Hepatic stellate cell (primary cell): ENCODE measurements at places on chromosomes 13 and 19.

DNA sequence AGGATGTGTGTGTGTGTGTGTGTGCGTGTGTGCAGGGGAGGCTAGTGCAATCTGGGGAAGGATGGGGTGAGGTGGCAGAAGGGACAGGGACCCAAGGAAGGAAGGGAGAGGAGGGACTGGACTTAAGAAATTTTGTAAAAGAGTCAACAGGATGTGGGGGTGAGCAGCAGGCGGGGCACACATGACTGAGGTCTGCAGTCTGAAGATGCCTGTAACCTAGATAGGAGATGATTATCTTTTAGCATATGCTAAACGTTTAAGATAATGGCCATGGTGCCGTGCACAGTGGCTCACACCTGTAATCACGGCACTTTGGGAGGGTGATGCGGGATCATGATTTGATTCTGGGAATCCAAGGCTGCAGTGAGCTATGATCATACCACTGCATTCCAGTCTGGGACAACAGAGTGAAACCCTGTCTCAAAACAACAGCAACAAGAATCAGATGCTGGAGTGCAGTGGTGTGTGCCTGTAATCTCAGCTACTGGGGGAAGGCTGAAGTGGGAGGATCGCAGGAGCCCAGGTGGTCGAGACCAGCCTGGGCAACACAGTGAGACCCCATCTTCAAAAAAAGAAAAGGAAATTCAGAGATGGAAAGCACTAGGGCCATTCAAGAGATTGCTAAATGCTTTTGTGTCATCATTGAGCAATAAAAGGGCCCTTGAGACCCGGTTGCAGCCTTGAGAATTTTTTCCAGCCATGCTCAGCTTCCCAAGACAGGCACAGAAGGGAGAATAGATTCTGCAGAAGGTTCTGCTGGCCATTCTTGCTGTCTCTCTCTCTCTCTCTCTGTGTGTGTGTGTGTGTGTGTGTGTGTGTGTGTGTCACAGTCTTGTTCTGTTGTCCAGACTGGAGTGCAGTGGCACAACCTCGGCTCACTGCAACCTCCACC lies 3.8 kb upstream of the ZNF414 start:
- no peak for DNase-seq

GRCh38 chr19:50817941-50818858 lies 5.4 kb downstream of the KLK1 start:
- peak; percentile 60 for DNase-seq

DNA sequence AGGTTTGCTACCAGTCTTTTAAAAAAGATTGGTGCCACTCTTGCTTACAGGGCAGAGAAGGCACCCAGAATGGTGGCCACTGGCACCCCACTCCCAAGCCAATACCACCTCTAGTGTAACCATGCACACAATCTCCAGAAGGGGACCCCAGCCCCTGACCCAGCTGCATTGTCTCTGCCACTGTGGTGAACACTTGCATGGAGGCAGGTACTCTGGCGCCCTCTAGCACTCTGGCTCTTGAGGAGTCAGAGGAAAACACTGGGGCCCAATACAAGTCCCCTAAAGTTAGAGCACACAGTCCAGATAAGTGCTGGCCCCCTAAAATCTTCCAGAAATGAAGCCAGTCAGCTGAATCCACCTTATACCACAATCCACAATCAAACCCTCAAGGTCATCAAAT lies 6.0 kb downstream of the ERVV-1 start:
- no peak for DNase-seq

- no peak for DNase-seq
Observed at GRCh38 chr19:47111006-47111621, 2.5 kb downstream of the ZC3H4 start.

- no peak for DNase-seq
Observed at GRCh38 chr19:55308281-55308680, 16.9 kb downstream of the TMEM150B start.

GRCh38 chr13:28529836-28530235 lies 34.9 kb upstream of the FLT1 start:
- no peak for DNase-seq

- no peak for DNase-seq
Observed at GRCh38 chr13:81664872-81665271, 1323.9 kb upstream of the SPRY2 start.

- DNase-seq: no peak
Observed at GRCh38 chr13:61531383-61532065, 115.9 kb upstream of the PCDH20 start.

- no peak for DNase-seq
Observed at GRCh38 chr13:39684531-39685137, 29.2 kb downstream of the COG6 start.

DNA sequence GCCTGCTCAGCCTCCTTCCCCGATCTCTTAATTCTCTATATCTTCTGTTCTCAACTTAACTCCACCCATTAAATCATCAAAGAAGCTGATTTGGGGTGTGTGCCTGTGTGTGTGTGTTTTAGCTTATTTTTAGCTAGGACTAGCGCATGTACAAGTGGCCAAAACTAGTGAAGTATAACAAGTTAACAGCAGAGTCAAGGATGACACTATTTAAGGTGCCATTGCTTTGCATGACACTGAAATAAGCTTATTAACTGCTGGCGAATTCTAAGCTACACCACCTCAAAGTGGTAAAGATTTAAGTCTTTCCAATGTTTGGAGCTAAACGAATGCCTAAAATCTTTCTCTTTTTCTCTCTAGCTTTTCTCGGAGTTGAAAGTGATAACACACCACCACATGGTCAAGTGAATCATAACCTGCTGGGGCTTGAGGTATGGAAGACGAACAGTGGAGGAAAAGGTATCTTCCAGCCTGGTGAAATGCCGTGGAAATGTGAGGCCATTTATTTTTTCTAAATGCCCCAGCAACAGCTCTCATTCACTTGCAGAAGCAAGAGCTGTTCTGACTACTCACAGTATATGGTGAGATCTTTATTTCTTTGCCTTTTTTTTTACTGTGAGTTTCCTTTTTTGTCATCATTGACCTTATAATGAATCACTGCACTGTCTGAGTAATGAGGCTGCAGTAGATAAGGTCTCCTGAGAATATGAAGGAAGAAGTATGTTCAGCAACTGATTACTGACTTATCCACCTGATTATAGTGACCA lies 570.3 kb downstream of the PCDH9 start:
- DNase-seq: peak; percentile 21

DNA sequence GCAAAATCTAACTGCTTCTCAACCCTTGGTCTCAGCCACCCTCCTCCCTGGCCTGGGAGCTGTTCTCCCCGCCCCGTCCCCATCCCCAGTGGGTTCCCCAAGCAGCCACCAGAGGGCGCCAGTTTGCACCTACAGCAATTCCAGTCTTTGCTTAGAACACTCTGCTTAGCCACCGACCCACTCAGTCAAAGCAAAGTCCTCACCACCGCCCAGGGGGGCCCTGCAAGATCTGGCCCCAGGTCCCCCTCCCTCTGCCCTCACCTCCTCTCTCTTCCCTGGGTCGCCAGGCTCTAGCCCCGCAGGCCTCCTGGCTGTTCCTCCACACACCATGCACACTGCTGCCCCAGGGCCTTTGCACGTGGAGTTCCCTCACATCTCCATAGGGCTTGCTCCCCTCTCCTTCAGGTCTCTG lies 12.4 kb downstream of the TMEM143 start:
- peak; percentile 77 for DNase-seq

DNA sequence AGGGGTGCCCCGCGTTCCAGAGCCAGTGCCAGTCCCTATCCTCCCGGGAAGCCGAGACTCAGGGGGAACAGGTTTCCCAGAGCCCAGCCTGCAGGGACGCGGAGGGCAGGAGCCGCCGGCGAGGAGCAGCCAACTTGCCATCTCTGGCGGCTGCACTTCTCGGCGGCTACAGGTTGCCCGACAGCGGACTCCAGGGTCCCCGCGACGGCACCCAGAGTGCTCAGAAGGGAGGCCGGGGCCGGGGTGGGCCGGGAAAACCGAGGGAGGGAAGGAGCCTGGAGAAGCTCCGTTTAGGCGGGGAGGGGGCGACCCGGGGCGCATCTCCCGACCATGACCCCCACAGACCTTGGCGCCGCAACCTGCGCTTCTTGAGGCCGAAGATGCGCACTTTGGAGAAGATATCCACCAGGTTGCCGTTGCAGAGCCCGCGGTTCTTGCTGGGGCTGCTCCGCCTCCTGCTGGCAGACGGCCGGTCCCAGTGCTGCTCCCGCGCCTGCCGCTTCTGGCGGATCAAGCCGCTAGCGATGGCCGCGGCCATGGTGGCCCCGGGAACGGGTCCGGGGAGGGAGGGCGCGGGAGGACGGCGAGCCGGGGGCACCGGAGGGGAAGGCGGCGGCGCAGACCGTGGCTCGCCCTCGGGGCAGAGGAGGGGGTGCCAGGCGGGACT lies 463.8 kb downstream of the ITGBL1 start:
- peak; percentile 32 for DNase-seq

GRCh38 chr19:31717269-31717923 lies 368.2 kb upstream of the TSHZ3 start:
- DNase-seq: no peak

DNA sequence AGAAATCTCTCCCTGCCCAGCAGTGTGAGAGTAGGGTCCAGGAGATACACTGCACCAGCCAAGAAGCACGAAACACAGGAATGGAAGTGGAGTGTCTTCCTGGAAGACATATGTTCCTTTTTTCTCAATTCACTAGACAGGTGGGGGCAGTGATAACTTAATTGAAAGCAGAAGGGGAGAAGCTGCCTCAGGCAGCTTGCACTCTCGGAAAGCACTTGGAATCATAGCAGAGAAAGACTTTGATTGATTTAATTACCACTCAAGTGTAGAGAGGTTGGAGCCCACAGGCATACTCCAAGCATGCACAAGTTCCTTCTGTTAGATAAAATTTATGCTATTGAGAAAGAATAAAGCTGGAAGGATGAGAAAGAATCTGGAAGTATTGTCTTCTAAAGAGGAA lies 249.4 kb downstream of the SLITRK6 start:
- DNase-seq: no peak

- DNase-seq: no peak
Observed at GRCh38 chr13:81568824-81569223, 1227.9 kb upstream of the SPRY2 start.

GRCh38 chr19:13913352-13913751 lies 7.4 kb downstream of the CC2D1A start:
- DNase-seq: no peak

- DNase-seq: no peak
Observed at GRCh38 chr19:40704491-40705361, 12.0 kb downstream of the COQ8B start.

- peak; percentile 56 for DNase-seq
Observed at GRCh38 chr13:97879646-97880310, 73.7 kb upstream of the IPO5 start.

- DNase-seq: no peak
Observed at GRCh38 chr13:112454648-112455334, 78.6 kb downstream of the SPACA7 start.

DNA sequence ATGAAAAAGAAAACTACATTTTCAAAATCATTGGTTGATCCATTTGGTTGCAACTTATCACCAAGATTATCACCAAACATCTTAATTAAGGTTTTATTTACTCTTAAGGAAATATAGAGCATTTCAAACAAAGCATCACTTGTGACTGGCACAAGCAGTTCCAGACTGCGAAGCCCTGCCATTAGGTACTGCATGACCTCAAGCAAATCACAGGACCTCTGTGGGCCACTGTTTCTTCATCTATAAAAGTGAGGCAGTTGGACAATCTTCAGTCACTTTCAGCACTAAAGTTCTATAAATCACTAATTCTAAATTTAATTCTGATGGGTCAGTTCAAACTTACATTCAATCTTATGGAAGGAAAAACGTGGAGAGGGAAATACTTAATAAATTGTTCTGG lies 2.0 kb downstream of the ELF1 start:
- DNase-seq: no peak

- no peak for DNase-seq
Observed at GRCh38 chr19:48182434-48182833, 12.0 kb downstream of the ZSWIM9 start.

GRCh38 chr13:40155201-40155600 lies 499.7 kb downstream of the COG6 start:
- no peak for DNase-seq

- DNase-seq: no peak
Observed at GRCh38 chr19:18466354-18466753, 28.4 kb upstream of the ISYNA1 start.

DNA sequence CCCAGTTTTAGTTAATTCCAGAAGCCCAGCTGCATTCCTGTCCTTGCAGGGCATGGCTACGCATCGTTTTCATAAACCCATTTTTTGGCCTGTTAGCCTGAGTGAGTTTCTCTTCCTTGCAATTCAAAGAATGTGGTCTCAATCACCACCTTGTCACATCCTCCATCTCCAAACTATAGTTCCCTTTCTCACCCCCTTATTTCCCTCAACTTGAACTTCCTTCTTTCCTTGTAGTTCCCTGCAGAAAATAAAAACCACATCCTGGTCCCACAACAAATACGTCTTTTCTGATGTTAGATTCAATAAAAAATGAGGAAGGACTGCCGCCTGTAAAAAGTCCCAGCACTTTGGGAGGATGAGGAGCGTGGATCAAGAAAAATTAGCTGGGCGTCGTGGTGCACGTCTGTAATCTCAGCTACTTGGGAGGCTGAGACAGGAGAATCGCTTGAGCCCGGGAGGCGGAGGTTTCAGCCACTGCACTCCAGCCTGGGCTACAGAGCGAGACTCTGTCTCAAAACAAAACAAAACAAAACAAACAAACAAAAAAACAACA lies 13.2 kb downstream of the ADGRE3 start:
- no peak for DNase-seq

DNA sequence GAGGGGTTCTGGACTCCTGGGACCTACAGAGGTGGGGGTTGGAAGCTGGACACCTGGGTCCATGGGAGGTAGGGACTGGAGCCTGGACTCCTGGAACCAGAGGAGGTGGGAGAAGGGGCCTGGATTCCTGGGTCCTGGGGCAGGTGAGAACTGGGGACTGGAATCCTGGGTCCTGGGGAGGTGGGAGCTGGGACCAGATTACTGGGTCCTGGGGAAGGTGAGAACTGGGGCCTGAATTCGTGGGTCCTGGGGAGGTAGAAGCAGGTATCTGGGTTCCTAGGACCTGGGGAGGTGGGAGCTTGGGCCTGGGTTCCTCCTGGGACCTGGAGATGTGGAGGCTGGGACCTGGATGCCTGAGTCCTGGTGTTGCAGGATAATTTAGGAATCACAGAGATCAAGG lies 653 bp downstream of the CLEC4M start:
- no peak for DNase-seq

- no peak for DNase-seq
Observed at GRCh38 chr13:40197936-40198595, 468.4 kb downstream of the FOXO1 start.

DNA sequence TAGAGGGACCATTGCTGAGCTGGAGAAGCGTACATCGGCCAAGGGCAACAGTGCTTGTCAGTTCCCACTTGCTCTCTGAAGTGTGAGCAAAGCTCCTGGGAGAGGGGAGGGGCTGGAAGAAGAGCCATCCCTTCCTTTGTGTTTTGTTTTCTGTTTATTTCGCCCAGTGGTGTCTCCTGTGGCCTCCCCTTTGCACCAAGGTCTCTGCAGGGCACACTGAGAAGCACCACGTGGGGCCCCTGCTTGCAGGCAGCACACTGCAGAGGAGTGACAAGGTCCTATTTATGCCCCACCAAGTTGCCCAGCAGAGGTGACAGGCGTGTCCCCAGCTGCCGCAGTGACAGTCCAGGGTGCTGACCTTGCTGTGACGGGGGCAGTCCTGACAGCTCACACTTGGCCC lies 24.0 kb downstream of the GRIN2D start:
- no peak for DNase-seq

DNA sequence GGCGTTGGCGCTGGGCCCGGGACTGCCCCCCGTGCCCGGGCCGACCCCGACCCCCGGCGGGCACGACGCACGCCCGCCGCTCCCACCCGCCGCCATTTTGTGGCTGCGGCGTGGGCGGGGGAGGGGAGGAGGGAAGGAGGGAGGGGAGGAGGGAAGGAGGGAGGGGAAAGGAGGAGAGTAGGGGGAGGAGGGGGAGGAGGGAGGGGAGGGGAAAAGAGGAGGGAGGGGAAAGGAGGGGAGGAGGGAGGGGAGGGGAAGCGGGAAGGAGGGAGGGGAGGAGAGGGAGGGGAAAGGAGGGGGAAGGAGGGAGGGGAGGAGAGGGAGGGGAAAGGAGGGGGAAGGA lies at the start of gene BTBD2:
BTBD2 (minus strand) TSS at position 107 of the 343 bp plus-strand sequence; CDS start at position 96, 11 bp downstream.
- DNase-seq: peak; percentile 51
